Stimulated activated CD8-positive, alpha-beta memory T cell treated with anti-CD3 and anti-CD28 coated beads, Interleukin-4, amount 100 ng/mL, for 4 hours (primary cell): ENCODE measurements at places on chromosomes 16 and 17.

GRCh38 chr16:83661656-83662055 is 146.1 kb upstream of the HSBP1 start:
- no peak for DNase-seq

DNA sequence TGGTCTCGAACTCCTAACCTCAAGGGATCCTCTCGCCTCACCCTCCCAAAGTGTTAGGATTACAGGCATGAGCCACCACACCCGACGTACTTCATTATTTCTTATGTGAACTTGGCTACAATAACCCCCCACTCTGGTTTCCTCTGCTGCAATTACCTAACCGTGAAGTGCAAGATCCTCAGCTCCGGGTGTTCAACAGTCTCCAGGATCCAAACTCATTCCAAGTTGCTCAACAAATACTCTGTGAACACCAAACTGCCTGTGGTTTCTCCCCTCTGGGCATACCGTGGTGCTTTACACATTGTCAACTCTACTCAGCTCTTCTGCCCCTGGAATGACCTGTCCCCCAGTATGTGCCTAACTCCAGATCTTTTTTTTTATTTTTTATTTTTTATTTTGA is 6.8 kb upstream of the SULT1A1 start:
- no peak for DNase-seq

GRCh38 chr17:59028328-59028727 is 78.4 kb downstream of the TRIM37 start:
- DNase-seq: no peak

- no peak for DNase-seq
These were observed 36.2 kb downstream of the CTCF start for GRCh38 chr16:67598527-67598926.

DNA sequence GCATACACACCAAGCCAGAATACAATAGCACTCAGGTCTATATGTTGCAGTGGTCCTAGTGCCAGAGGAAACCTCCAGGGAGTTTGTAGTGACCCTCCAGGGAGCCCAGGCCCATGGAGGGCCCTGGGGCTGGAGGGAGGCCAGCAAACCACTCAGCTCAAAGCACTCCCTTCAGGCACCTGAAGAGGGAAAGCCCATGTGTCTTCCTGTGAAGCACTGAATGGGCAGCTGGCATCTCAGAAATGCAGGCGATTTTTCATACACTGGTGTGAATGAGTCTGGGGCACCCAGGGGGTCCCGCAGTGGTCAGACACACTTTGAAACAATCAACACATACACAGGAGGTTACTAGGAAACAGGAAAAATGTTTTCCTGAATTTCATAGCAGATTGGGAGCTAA is 12.8 kb downstream of the TBC1D26 start:
- no peak for DNase-seq
